ENCODE measurements at places on chromosomes 5 and 9.
A peak's percentile ranks its signal among the peaks of the same experiment; 100 is the strongest.

GRCh38 chr9:7171396-7172153, 413.8 kb downstream of the KDM4C start:
- no peak for DNase-seq

DNA sequence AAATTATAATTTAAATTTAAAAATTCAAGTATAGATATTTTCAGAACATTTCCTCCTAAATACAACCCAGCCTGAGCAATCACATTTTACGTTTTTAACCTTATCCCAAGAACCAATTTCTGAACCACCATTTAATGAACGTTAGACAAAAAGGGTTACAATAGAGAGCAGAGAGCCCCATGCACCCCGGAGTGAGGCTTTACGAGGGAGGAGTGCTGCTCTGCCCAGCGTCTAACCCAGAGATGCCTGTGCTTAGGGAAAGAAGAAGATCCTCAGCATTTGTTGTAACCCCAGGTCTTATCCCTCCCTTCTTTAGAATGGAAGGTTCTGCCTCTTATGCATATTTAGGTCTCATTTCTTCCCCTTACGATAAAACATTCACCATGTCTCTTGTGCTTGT, 169.1 kb downstream of the ICE1 start:
- no peak for DNase-seq

- DNase-seq: no peak
Measured at GRCh38 chr5:142800776-142801494, 30.8 kb downstream of the ARHGAP26 start.

- no peak for DNase-seq
Measured at GRCh38 chr9:100066539-100066938, 32.3 kb downstream of the ERP44 start.

- no peak for DNase-seq
Measured at GRCh38 chr9:107914151-107914550, 424.6 kb upstream of the KLF4 start.

GRCh38 chr5:90383903-90384302, 25.7 kb downstream of the CETN3 start:
- no peak for DNase-seq

DNA sequence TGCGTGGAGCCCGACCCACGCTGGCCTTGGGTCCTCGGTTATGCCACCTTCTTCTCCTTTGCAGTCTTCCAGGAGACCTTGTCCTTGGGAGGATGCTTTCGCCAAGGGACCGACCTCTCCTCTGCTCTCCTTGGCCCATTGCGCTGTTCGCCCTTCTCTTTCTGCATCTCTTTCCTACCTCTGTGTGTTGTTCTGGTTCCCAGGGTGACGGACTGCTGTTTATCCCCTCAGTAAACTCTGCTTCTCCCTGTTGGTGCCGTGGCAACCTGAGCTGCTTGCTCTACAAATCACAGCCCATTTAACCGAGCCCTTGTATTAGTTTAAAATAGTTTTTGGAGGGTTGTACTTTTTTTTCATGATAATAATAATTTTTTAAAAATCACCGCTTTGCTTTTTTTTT, 97.9 kb downstream of the DAPK1 start:
- no peak for DNase-seq

GRCh38 chr9:106980551-106981101, 117.7 kb downstream of the ZNF462 start:
- no peak for DNase-seq

- DNase-seq: no peak
Measured at GRCh38 chr5:107285772-107286171, 385.0 kb downstream of the EFNA5 start.

- DNase-seq: peak; percentile 43
Measured at GRCh38 chr9:131709771-131710431, 30.0 kb downstream of the RAPGEF1 start.

DNA sequence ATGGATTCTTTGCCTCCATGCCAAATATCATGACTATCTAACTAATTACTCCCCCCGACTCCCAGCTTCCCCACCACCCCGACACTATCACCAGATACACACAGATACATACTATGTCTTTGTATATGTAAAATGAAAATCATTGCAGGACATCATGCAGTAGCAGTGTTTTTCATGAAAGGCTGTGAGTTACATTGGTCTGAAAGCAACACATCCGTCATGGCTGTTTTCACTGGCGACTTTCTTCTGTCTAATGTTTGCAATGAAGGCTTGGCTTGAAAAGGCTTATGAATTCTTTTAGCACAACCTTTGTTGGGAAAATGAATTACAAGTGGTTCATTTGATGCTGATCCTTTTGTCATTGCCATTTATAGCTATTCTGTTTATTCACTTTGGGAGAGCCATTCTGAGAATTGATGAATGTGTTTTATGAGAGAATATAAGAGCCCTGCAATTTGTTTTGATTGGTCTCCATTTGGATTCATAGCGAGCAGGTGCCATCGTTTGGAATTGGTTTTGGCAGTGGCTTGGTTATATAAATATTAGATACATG, 103.4 kb downstream of the PIP5K1B start:
- no peak for DNase-seq

DNA sequence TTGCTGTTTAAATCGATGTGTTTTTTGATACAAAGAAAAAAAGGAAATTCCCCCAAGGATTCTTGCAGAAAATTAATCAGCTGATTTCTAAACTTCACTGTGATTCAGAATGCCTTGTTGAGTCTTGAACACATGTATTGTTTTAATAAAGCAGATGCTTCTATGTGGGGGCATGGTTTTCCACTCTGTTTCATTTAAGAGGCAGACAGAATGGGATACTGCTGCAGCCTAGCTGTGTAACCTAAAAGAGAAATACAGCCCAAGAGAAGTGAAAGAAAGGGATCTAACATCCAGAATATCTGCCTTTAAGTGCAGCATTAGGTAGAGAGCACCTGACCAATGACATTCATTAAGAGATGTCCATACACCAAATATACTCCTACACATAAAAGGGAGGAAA, 365.1 kb upstream of the CCNH start:
- DNase-seq: no peak

- DNase-seq: no peak
Measured at GRCh38 chr5:61796773-61797172, 464.7 kb downstream of the ZSWIM6 start.

DNA sequence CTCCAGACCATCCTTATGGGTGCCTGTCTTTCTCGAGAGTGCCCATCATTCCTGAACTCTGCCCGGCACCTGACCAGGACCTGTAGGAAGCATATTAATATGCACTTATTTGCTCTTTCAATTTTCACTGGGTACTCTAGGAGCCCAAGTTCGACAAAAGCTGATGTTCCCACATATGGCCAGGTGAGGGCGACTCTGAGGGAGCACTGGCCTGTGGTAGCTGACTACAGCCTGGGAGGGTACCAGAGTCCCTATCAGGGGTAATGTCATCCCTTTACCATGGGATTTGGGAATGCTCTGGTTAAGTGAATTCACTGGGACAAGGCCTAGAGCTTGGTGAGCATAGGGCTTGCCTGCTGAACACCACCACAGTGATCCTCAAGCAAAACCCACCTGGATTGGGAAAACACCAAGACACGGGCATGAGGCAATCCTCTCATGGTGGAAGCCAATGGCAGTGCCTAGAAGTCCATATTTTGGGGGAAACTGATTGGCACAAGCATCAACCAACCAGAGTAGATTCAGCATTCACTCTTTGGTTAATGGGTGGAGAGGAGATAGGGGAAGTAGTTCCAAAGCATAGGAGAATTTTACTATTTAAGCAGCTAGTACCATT, 112.2 kb downstream of the MTX3 start:
- peak; percentile 22 for DNase-seq

- DNase-seq: no peak
Measured at GRCh38 chr5:165076686-165077085, 1571.3 kb downstream of the MAT2B start.

- no peak for DNase-seq
Measured at GRCh38 chr9:27679338-27679737, 106.1 kb upstream of the C9orf72 start.

DNA sequence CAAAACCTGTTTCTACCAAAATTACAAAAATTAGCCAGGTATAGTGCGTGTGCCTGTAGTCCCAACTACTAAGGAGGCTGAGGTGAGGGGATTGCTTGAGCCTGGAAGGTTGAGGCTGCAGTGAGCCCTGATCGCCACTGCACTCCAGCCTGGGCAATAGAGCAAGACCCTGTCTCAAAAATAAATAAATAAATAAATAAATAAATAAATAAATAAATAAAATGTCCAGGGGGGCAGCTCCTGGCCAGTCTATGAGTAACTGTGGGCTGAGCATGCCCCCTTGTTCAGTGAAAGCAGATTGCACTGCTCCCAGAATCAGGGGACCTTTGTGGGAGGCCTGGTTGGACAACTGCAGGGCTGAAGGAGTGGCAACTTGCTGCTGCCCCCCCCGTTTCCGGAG, 62.7 kb downstream of the PDE6A start:
- no peak for DNase-seq

DNA sequence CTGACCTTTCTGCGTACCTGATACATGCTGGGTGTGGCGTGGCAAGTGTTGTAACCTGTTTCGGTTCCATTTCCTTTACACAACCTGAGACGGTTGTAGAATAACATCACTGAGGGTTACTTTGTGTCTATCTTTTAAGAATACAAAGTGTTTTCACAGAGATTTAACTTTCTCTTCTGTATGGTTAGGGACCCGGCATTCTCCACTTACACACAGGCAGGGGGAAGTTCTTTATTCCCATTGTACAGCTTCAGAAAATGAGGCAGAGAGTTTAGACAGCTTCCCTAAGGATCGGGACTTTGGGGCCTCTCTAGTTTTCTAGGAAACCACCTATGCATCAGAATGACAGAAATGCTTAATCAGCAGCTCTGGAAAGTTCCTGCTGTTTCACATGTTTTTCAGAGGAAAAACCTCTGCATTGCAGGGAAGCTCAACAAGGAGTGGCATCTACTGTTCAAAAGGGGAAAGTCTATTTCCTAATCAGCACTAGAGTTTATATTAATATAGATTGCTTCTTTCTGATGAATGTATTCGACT, 41.3 kb downstream of the CAST start:
- no peak for DNase-seq

DNA sequence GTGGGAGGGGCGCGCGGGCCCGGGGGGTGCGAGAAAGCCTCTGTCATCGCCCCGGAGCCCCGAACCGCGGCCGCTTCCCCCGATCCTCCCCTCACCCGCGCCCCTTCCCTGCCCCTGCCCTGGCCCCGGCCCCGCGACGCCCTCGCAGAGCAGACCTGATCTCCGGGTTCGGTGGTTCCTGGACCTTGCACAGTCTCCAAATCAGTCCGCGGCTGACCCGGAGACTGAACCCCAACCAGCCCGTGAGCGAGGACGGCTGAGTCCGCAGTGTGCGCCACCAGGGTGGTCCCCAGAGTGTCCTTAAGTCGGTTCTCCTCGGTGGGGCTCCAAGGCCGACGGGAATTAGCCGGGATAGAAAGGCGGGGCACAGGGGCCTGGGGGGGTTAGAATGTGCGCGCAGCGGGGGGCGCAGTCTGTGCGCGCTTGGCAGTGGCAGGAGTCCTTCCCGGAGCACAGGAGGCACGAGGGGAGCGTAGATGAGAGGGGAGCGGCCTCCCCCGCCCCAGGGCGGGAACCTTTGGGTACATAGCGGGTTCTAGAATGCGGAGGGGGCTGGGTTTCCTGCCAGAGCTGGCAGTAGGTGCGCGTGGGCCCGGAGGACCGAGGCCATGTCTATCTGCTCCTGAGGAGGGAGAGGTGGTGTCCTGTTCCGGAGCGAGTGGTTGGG, 779 bp downstream of the PKN3 start:
- peak; percentile 66 for DNase-seq

- DNase-seq: peak; percentile 84
Measured at GRCh38 chr9:6632516-6633183, 12.9 kb downstream of the GLDC start.

GRCh38 chr5:114734238-114734637, 372.4 kb downstream of the KCNN2 start:
- DNase-seq: no peak

GRCh38 chr9:81552581-81552991, 136.8 kb downstream of the TLE1 start:
- DNase-seq: no peak

- DNase-seq: no peak
Measured at GRCh38 chr9:32703635-32704034, 68.2 kb upstream of the TAF1L start.

- no peak for DNase-seq
Measured at GRCh38 chr9:135363596-135363995, 116.0 kb upstream of the PPP1R26 start.

- DNase-seq: no peak
Measured at GRCh38 chr5:133538718-133539117, 73.6 kb downstream of the FSTL4 start.

DNA sequence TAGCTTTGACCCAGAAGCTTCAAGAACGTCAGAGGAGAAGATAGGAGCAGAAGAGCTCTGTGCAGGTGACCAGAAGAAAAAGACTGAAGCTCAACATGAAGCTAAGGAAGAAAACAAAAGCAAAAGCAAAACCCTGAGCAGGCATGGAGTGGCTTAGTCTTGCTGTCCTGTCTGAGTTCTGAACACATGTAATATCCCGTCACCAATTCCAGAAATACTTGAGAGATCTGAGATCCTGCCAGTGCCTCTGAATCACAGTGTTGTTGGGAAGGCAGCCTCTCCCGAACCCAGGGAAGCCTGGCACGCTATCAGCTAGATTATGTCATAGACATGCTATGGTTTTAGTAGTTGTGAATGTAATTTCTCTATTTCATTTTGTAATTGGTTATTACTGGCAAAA, 235.7 kb downstream of the ICE1 start:
- no peak for DNase-seq

- no peak for DNase-seq
Measured at GRCh38 chr5:68319706-68320412, 104.3 kb downstream of the PIK3R1 start.

DNA sequence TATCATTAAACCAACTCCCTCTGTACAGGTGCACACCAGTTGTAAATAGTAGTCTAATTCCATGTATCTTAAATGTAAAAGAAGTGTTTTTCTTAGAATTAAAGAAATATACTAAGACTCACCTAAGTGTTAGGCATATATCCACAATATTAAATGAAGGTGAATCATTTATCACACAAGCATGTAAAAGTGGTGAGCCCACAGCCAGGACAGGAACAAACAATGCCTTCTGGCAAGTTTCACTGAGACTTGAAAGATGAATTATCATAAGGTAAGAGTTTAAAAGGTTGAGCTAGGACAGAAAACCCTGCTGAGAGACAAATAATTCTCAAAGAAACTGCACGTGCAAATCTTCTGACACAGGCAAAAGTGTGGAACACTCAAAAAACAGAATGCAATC, 832.5 kb downstream of the TAF11L14 start:
- DNase-seq: no peak

DNA sequence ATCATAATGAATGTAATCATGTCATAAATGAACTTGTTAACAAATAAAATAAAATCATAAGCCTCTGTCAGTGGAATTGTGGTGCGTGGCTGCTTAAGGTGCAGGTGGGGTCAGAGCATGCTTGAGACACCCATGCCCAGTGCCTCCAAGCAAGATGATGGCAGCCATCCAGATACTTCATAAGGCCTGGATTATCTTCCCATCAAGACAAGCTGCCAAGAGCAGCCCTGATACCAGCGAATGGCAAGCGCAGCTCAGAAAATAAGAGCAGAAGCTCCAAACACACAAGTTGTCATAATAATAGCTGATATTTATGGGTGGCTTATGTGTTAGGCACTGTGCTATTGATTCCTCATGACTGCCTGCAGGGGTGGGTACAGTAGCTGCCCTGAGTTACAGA, 21.8 kb upstream of the LMX1B start:
- DNase-seq: no peak

All from GM12892 (cell line).